ENCODE measurements at places on chromosomes 12 and 14. TPM values are rescaled to one million over a fixed set of nuclear protein-coding genes. Genes with fewer than 3 reads are reported as not detected.

The CLEC2D gene
- 23.3 TPM for total RNA-seq

The OSBPL8 gene
- 31.3 TPM for total RNA-seq

- H3K4me1 ChIP-seq = peaks cover 17% of the 10 kb centered on the region
- peak within 1 kb of the TSS; percentile 91 for H3K27ac ChIP-seq
- peak; percentile 97 for DNase-seq
- H3K36me3 ChIP-seq = no peaks in the 10 kb centered on the region
Measured at GRCh38 chr12:32399370-32400113, at the start of gene FGD4. TSS of gene FGD4 (plus strand) at chr12:32399558.

DNA sequence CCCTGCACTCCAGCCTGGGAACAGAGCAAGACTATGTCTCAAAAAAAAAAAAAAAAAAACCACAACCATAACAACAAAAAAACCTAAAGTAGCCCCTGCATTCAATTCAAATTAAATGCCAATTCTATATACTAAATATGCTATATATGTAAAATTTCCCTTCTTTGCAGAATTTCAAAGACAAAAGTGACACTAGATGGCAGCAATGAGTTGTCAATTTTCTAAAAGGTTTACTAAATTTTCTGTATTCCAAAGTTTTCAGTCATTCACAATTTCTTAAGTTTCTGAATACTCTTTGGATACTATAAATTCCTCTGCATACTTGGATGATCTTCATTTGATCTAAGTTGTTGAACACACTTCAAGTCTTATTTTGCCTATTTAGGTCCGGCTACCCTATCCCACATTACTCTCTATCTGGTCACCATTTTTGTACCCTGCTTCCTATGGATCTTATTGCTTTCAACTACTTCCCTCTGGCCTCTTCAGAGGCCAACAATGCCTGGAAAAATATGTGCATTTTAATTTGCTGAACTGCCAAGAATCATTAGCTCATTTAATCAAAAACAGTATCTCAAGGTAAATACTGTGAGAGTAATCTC lies 27.9 kb downstream of the HNRNPC start:
- H3K27me3 ChIP-seq = no peaks in the 10 kb centered on the region
- DNase-seq = no peak
- no peak overlapping the region for H3K27ac ChIP-seq
- no peak overlapping the region for H3K4me3 ChIP-seq
- H3K36me3 ChIP-seq = peaks cover 49% of the 10 kb centered on the region

- no peaks in the 10 kb centered on the region for H3K27me3 ChIP-seq
- DNase-seq = no peak
- H3K27ac ChIP-seq = peak overlapping the region; percentile 50
Measured at GRCh38 chr14:52354242-52354641, 40.1 kb downstream of the PTGER2 start.

DNA sequence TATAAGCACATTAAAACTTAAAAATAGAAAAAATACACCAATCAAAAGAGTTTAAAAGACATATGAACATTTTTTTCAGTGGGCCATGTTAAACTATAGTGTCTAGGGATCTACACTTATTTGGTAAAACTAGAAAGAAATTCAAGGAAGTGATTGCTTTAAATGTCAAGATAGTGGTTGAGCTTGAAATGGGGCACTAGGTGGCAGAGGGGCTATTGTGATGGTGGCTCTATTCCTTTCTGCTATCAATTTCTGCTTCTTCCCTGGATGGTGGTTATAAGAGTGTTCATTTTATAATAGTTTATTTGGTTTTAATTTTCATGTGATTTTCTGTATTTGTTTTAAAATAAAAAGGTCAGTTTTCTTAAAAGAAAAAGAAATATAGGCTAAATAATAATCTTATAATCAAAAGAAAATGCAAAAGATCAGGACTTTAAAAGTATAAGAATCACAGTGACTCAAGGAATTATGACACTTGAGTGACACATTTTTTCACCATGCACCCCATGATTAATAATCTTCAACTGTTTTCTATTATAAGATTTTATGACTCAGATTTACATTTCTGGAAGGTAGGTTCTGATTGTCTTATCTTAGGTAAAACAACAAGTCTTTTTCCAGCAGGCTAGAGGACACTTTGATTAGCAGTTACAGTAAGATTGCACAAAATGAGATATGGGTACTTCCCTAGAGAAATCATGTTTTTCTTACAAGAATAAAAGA lies 137.5 kb downstream of the FSCB start:
- H3K4me3 ChIP-seq = no peak overlapping the region
- H3K27me3 ChIP-seq = no peaks in the 10 kb centered on the region
- no peaks in the 10 kb centered on the region for H3K36me3 ChIP-seq
- no peak overlapping the region for H3K27ac ChIP-seq
- no peak for DNase-seq

DNA sequence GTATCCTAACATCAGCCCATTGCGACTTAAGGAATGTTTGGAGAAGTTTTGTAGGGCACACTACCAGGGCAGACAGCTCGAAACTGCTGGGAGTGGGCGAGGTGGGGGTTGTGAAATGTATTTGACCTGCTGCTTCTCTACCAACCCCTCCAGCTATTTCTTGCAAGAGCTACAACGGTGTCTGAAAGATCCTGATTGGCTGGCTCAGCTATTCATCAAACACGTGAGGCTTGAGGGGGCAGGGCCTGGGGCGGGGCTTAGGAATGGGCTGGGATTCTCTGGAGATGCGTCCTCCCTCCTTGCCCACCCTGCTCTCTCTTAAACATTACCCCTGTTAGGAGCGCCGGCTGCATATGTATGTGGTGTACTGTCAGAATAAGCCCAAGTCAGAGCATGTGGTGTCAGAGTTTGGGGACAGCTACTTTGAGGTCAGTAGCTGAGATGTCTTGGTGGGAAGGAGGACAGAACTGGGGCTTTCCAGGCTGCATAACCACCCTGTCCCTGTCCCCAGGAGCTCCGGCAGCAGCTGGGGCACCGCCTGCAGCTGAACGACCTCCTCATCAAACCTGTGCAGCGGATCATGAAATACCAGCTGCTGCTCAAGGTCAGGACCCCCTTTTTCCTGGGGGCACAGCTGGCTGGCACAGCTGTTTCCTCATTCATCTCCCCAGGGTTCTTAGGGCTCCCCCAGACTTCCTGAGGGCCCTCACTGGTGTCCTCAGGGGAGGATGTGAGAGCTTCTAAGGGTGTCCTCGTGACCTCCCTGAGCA lies 3.1 kb downstream of the ARHGEF25 start:
- peaks cover 34% of the 10 kb centered on the region for H3K36me3 ChIP-seq
- no peak overlapping the region for H3K4me3 ChIP-seq
- peaks cover 52% of the 10 kb centered on the region for H3K4me1 ChIP-seq
- no peak for DNase-seq
- peaks cover 33% of the 10 kb centered on the region for H3K27me3 ChIP-seq

All from stomach (tissue), 19 donors.